ENCODE measurements at places on chromosomes 1 and 21. TPM values are rescaled to one million over a fixed set of nuclear protein-coding genes. Genes with fewer than 3 reads are reported as not detected.

Gene HMCN1
- total RNA-seq, result 3.8 TPM

Gene FAM163A
- total RNA-seq, result 0.27 TPM

Gene NENF
- 114 TPM for total RNA-seq

Gene SLFNL1
- 0.37 TPM for total RNA-seq

Gene RGSL1
- total RNA-seq, result not detected

Gene HHIPL2
- not detected for total RNA-seq

Gene INAVA
- total RNA-seq, result 0.05 TPM

Gene HAX1
- 181 TPM for total RNA-seq

Gene OR2M2
- total RNA-seq, result not detected
